ENCODE measurements at places on chromosomes 5 and 9. TPM values are rescaled to one million over a fixed set of nuclear protein-coding genes. Genes with fewer than 3 reads are reported as not detected.

ROPN1L gene
- 0.77 TPM for total RNA-seq

- H3K4me1 ChIP-seq = peaks cover 14% of the 10 kb centered on the region
- no peaks in the 10 kb centered on the region for H3K36me3 ChIP-seq
- no peak overlapping the region for H3K4me3 ChIP-seq
Measured at GRCh38 chr5:81774374-81774773, 23.5 kb upstream of the SSBP2 start.

GRCh38 chr9:136865041-136865767 is 904 bp downstream of the EDF1 start:
- no peak for DNase-seq
- H3K4me1 ChIP-seq = peaks cover 7% of the 10 kb centered on the region
- no peaks in the 10 kb centered on the region for H3K27me3 ChIP-seq
- H3K36me3 ChIP-seq = peaks cover 4% of the 10 kb centered on the region
- H3K27ac ChIP-seq = no peak overlapping the region

GPR150 gene
- not detected for total RNA-seq

ARPC5L gene
- 57.0 TPM for total RNA-seq

DNA sequence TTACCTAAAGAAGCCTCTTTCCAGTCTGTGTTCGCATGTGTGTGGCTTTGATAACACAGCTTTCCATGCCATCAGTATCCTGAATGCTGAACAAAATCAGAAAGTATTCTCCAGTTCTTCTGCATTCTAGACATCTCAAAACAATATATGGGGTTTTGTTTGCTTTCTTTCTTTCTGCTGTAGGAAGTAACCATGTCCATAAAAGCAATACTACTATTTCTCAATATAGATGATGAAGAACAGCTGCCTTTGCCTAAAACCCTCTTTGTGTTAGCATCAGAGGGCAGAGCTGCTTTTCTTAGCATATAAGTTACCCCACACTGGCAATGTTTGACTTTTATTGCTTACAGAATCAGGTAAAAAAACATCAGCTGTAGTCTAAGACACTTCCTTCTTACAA is 963.6 kb downstream of the CDH12 start:
- H3K27ac ChIP-seq = no peak overlapping the region
- no peak for DNase-seq
- H3K27me3 ChIP-seq = no peaks in the 10 kb centered on the region
- H3K4me1 ChIP-seq = no peaks in the 10 kb centered on the region

- DNase-seq = peak; percentile 17
- no peaks in the 10 kb centered on the region for H3K36me3 ChIP-seq
- peak overlapping the region; percentile 55 for H3K27ac ChIP-seq
- H3K4me1 ChIP-seq = peaks cover 4% of the 10 kb centered on the region
Measured at GRCh38 chr5:39661026-39661779, 236.4 kb upstream of the DAB2 start.

GRCh38 chr5:87169300-87169991 is 98.2 kb upstream of the RASA1 start:
- no peak overlapping the region for H3K4me3 ChIP-seq
- peak; percentile 48 for DNase-seq
- no peaks in the 10 kb centered on the region for H3K36me3 ChIP-seq
- no peaks in the 10 kb centered on the region for H3K4me1 ChIP-seq
- H3K27me3 ChIP-seq = no peaks in the 10 kb centered on the region
- H3K27ac ChIP-seq = no peak overlapping the region

SLC6A3 gene
- 0.07 TPM for total RNA-seq

DNA sequence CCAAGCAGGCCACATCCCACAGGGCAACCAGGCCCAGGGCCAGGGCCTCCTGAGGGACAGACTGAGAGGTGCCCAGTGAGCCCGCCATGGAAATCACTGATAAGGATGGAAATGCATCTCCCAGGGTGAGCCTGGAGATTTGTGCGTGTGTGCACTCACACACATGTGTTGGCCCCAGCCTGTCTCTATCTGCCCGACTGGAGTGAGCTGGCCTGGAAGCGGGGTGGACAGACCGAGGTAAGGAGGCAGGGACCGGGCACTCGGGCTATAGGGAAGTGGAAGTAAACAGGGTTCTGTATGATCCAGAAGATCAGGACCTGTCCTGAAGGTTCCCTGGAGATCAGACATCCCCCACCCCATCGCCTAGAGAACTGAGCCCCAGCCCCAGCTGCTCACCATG is 17.4 kb downstream of the GFI1B start:
- no peaks in the 10 kb centered on the region for H3K4me1 ChIP-seq
- DNase-seq = no peak
- no peaks in the 10 kb centered on the region for H3K36me3 ChIP-seq
- H3K4me3 ChIP-seq = no peak overlapping the region

DNA sequence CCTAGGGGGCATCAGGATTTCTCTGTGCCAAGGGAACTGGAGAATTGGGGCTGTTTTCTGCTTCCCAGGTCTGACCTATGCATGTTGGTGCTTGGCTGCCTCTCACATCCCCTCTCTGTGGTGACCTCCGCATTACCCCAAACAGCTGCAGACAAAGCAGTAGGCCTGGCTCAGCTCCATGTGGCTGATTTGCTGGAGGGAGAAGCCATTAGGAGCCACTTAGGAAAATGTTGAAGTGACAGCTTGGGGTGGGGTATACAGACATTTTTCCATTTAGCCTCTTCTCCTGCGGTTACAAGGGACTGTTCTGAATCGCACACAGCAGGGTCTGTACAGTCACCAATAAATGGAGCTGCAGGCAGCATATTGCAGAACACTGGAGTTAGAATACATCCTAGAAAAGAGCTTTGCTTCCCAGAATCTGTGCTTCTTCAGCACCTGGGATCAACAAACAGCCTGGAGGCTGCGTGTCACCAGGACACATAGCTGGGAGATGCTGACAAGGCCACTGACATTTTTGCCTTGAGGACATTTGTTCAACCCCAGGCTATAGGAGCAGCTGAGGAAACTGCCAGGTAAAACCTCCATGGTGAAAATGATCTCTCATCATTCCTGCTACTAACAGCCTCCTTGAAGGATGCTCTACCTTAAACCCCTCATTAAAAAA is 335.3 kb downstream of the DIRAS2 start:
- no peaks in the 10 kb centered on the region for H3K27me3 ChIP-seq
- no peak overlapping the region for H3K27ac ChIP-seq
- H3K4me3 ChIP-seq = no peak overlapping the region
- H3K36me3 ChIP-seq = no peaks in the 10 kb centered on the region

GRCh38 chr5:142830241-142831008 is 60.2 kb downstream of the ARHGAP26 start:
- H3K27ac ChIP-seq = peak overlapping the region; percentile 43
- H3K27me3 ChIP-seq = no peaks in the 10 kb centered on the region
- no peaks in the 10 kb centered on the region for H3K36me3 ChIP-seq
- no peak overlapping the region for H3K4me3 ChIP-seq
- peak; percentile 84 for DNase-seq

COL27A1 gene
- total RNA-seq = 31.2 TPM

- peaks cover 22% of the 10 kb centered on the region for H3K27me3 ChIP-seq
- H3K27ac ChIP-seq = no peak within 1 kb of the TSS
- DNase-seq = peak; percentile 24
Measured at GRCh38 chr9:10612641-10613398, at the start of gene PTPRD. Gene PTPRD (minus strand): TSS chr9:10613002.

CRHBP gene
- 4.7 TPM for total RNA-seq

DNA sequence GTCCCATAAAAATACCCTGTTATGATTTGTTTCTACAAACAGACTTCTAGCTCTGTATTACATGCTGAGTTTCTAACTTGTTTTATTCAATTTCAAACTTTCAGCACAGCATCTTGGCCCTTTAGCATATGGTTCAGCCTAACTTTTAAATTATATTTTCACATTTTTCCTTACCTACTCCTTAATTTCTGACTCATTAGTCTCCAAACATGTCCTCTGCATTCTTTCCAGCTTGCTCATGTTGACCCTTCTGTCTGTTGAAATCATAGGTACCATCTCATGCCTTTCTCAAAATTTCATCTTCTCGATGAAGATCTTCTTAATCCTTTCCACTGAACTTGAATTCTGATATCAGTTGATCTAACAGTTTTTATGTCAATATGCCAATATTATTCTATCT is 200.9 kb upstream of the RIOK2 start:
- H3K27ac ChIP-seq = no peak overlapping the region
- H3K4me3 ChIP-seq = no peak overlapping the region
- H3K27me3 ChIP-seq = no peaks in the 10 kb centered on the region
- H3K36me3 ChIP-seq = no peaks in the 10 kb centered on the region

RLN1 gene
- total RNA-seq = 0.53 TPM

DNA sequence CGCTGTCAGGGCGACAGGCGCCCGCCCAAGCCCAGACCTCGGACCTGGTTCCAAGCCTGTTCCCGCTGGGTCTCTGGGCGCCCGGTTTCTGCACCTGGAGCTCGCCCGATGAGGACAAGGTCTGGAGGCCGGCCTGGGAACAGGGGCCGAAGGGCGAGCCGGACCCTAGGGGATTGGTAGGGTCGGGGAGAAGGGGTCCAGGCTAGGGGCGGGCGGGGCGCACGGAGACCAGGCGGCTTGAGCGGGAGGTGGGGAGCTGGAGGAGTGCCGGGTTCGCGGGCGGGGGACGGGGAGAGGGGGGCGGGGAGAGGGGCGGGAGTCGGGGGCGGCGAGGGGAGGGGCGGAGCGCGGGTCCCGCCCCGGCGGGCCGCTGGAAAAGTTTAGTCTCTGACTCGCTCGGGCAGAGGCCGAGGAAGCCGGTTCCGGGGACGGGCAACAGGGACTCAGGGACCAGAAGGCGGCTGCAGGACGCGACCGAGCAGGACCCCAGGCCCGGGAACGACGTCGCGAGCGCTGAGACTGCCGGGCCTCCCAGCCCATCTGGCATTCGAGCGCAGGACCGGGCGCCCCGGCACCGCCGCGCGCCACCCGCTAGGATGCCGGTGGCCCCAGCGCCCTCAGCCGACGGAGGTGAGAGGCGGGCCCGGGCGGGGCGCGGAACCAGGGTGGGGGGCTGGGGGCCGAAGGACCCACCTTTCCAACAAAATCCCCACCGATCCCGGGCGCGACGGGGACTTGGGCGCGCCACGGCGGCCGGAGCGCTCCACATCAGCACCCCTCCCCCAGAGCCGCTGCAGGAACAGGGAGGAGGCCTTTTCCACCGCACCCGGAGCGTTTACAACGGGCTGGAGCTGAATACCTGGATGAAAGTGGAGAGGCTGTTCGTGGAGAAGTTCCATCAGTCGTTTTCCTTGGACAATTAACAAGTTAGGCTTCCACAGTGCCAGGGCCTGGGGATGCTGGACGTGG is at the start of gene S1PR3:
Gene S1PR3, plus strand, starts transcription at position 403 of the 969 bp plus-strand sequence. CDS start 9,733 bp downstream, outside the sequence.
- no peak for DNase-seq
- H3K27me3 ChIP-seq = no peaks in the 10 kb centered on the region
- H3K4me3 ChIP-seq = peak within 1 kb of the TSS; percentile 98
- H3K27ac ChIP-seq = peak within 1 kb of the TSS; percentile 16
- peaks cover 27% of the 10 kb centered on the region for H3K4me1 ChIP-seq

DNA sequence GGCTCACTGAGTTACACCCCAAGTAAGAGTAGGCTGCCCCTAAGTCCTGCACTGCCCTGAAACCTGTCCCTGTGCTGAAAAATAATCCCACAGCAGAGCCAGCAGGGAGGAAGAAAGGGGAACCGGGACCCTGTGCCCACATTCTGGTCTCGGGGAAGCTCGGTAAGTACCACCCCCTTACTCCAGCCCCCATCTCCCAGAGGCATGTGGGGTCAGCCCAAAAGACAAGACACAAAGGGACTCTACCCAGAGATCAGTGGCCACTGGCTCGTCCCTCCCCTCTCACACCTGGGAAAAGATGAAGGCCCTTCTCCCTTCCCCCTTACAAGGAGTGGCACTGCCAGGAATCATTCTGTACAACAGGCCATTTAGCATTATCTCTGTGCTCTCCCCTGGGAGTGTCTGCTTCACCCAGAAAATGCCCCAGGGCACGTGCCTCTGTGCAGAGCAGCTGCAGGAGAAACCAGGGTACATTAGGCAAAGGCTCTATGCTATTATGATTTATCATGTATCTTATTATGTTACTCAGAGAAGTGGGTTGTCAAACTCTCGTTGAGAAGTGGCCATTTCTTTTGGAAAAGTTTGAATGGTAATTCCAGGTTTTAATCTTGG is 71.3 kb downstream of the NDFIP1 start:
- H3K27me3 ChIP-seq = peaks cover 2% of the 10 kb centered on the region
- no peak for DNase-seq
- no peaks in the 10 kb centered on the region for H3K4me1 ChIP-seq
- no peak overlapping the region for H3K27ac ChIP-seq

SLC25A48 gene
- not detected for total RNA-seq

DNA sequence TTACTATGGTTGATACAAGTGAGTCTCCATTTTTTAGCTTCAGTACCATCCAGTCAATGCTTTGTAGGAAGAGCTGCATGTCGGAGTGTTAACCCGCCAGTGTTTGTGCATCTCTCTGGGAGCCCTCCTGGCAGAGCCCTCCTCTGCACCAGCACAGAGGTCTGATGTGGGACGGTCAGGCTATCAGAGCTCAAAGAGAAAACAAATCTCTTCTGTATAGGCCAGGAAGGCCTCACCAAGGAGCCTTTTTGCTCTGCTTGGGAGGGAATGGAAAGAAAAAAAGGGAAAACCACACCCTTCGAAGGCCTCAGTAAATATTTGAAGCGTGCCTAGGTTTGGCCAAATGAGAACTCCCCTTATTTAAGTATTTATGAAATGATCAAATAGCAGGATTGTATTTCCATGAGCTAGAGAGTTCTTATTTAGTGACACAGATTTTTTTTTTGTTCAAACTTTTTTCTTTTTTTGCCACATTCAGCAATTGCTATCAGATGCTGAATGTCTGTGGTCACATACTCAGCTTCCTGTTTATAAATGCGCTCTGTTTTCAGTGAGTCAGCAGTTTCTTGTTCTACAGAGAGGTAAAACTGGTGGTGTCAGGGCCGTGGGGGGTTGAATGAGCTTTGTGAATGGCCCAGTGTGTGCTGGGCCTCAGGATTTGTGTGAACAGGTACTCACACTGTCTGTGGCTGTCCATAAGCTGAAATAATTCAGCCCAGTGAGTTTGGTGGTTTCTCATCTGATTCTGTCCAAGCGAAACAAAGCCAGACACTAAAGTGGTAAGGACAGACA is 226.6 kb downstream of the SNX18 start:
- H3K36me3 ChIP-seq = no peaks in the 10 kb centered on the region
- peak overlapping the region; percentile 92 for H3K27ac ChIP-seq
- no peak overlapping the region for H3K4me3 ChIP-seq
- no peaks in the 10 kb centered on the region for H3K27me3 ChIP-seq
- DNase-seq = peak; percentile 99

GRCh38 chr5:2166979-2167377 is 284.3 kb upstream of the IRX4 start:
- no peaks in the 10 kb centered on the region for H3K27me3 ChIP-seq
- DNase-seq = no peak
- H3K4me3 ChIP-seq = no peak overlapping the region
- no peaks in the 10 kb centered on the region for H3K4me1 ChIP-seq

ARID3C gene
- total RNA-seq = 0.16 TPM

CDO1 gene
- total RNA-seq = 3.9 TPM

CDH9 gene
- total RNA-seq = not detected

DNA sequence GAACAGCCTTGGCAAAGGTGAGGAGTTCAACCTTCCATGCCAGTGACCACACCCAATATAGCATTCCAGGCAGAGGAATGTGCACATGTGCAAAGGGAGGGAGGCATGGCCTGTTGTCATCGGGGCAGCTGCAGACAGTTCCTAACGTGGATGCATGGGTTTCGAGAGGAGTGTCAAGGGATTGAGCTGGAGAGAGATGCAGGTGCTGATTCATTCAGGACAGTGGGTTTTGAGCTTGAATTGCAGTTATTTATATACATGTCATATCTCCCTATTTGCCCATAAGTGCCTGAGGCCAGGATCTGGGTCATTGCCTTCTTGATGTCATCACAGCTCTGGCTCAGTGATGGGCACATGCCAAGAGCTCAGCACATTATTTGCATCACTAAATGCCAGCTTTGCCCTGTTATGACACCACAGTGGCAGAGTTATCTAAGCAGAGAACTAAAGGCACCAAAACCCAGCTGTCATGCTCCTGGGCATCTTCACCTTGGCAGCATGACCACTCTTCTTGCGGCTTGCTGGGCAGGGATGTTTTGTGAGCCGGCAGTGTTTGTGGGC is 278.0 kb downstream of the NTRK2 start:
- no peak overlapping the region for H3K27ac ChIP-seq
- no peaks in the 10 kb centered on the region for H3K36me3 ChIP-seq
- H3K4me3 ChIP-seq = no peak overlapping the region
- DNase-seq = no peak
- H3K4me1 ChIP-seq = no peaks in the 10 kb centered on the region

Data from astrocyte (in vitro differentiated cells and primary cell).